ENCODE measurements at places on chromosomes 13 and 19. TPM values are rescaled to one million over a fixed set of nuclear protein-coding genes. Genes with fewer than 3 reads are reported as not detected.

The DGKH gene
- 2.1 TPM for polyA plus RNA-seq

The DCLK1 gene
- polyA plus RNA-seq, result 3.3 TPM

The PSENEN gene
- 44.6 TPM for polyA plus RNA-seq

The IGFL3 gene
- not detected for polyA plus RNA-seq

The PABPC3 gene
- 0.08 TPM for polyA plus RNA-seq

The ADGRL1 gene
- 2.1 TPM for polyA plus RNA-seq

The SMIM44 gene
- not detected for polyA plus RNA-seq

The SACS gene
- 3.2 TPM for polyA plus RNA-seq

The DIRAS1 gene
- polyA plus RNA-seq, result 5.2 TPM

All from ovary (tissue), 10 donors.